GM12878 (cell line): ENCODE measurements at places on chromosomes 4 and X. TPM values are rescaled to one million over a fixed set of nuclear protein-coding genes. Genes with fewer than 3 reads are reported as not detected.

GRCh38 chrX:101062176-101062575 is 10.3 kb upstream of the TRMT2B start:
- no peak overlapping the region for H3K4me3 ChIP-seq
- DNase-seq: no peak
- H3K27me3 ChIP-seq: no peaks in the 10 kb centered on the region
- H3K27ac ChIP-seq: no peak overlapping the region
- no peaks in the 10 kb centered on the region for H3K4me1 ChIP-seq

- no peak overlapping the region for H3K4me3 ChIP-seq
- H3K36me3 ChIP-seq: no peaks in the 10 kb centered on the region
- no peak for DNase-seq
- no peaks in the 10 kb centered on the region for H3K4me1 ChIP-seq
- H3K27ac ChIP-seq: no peak overlapping the region
- peaks cover 3% of the 10 kb centered on the region for H3K27me3 ChIP-seq
Observed at GRCh38 chr4:7287918-7288280, 95.6 kb downstream of the SORCS2 start.

GRCh38 chrX:14718403-14718802 is 154.5 kb downstream of the FANCB start:
- DNase-seq: no peak
- no peaks in the 10 kb centered on the region for H3K36me3 ChIP-seq
- no peak overlapping the region for H3K4me3 ChIP-seq
- no peaks in the 10 kb centered on the region for H3K27me3 ChIP-seq
- H3K27ac ChIP-seq: no peak overlapping the region
- no peaks in the 10 kb centered on the region for H3K4me1 ChIP-seq

- H3K27ac ChIP-seq: no peak overlapping the region
- no peaks in the 10 kb centered on the region for H3K36me3 ChIP-seq
- H3K4me3 ChIP-seq: no peak overlapping the region
- no peak for DNase-seq
Observed at GRCh38 chr4:148847544-148848255, 405.5 kb upstream of the NR3C2 start.

- H3K4me3 ChIP-seq: no peak overlapping the region
- H3K36me3 ChIP-seq: no peaks in the 10 kb centered on the region
- no peak for DNase-seq
- H3K4me1 ChIP-seq: no peaks in the 10 kb centered on the region
Observed at GRCh38 chr4:83599183-83599582, 63.3 kb downstream of the GPAT3 start.

DNA sequence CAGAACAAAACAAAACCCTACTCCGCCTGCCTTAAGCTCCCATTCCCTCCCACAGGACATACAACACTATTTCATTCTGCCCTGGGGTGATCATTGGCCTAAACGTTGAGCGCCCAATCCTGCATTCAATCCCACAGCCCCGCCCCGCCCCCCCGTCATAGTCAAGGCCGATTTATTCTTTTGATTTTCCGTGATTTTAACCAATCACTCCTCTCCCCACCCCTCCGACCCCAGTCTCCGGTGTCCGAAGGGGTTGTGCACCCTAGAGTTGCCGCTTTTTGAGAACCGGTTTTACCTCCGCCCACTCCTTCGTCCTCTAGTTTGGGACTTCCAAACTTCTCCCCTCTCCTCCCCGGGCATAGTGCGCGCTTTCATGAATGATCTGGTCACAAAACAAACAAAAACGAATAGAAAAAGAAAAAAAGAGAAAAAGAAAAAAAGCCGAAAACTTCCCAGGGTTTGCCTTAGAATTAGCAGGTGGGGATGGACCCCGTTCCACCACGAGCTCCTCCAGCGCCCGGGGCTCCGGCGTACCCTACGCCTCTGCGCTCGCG is 446 bp upstream of the UBE2A start:
- H3K4me1 ChIP-seq: no peaks in the 10 kb centered on the region; the same call in 1 of the 2 replicates
- peak overlapping the region; percentile 55 for H3K27ac ChIP-seq
- DNase-seq: no peak

DNA sequence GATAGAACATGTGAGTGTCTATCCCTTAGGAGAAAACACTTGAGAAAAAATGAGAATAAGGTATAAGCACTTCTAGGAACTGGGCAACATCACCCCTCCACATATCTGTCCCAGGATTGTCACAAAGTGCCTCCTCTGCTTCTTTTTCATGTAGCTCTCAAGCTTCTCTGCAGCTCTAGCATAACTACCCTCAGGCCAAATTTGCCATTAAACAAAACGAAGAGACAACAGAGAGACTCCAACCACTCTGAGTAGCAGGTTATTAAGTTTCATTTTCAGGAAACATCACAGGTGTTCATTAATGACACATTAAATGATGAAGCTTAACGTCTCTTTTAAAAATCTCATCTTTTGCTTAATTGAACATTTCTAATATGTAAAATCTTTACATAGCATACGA is 580.0 kb downstream of the GALNTL6 start:
- no peak overlapping the region for H3K27ac ChIP-seq
- H3K4me3 ChIP-seq: no peak overlapping the region
- H3K4me1 ChIP-seq: no peaks in the 10 kb centered on the region
- DNase-seq: no peak
- H3K36me3 ChIP-seq: no peaks in the 10 kb centered on the region

GRCh38 chr4:189081826-189082225 is 858.8 kb upstream of the FRG1 start:
- no peaks in the 10 kb centered on the region for H3K27me3 ChIP-seq
- no peaks in the 10 kb centered on the region for H3K36me3 ChIP-seq
- H3K4me3 ChIP-seq: no peak overlapping the region
- DNase-seq: no peak

DNA sequence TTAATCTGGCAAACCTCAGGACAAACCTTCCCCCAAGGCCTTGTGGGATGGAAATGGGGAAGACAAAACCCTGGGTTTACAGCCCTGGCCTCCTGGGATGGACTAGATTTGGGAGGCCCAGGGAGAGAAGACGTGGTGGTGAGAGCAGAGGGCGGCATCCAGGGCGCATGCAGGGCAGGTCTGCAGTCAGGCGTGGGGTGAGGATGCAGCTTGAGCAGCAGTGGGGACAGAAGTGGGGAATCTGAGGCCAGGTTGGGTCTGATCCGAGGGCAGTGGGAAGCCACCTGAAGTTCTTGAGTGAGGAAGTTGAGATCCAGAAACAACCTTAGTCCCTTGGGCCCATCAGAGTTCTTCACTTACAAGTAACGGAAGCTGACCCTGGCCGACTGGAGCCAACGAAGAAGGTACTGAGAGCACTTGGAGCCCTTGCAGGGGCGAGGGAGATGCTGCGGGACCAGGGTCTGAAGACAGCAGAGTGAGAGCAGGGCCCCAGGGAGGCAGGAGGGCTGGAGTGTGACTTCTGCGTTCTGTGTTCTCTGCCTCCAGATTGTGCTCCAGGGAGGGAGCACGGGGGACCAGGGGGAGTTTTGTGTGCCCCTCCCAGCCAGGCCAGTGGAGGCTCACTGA is 42.0 kb upstream of the GPR78 start:
- no peak overlapping the region for H3K27ac ChIP-seq
- H3K4me3 ChIP-seq: no peak overlapping the region
- no peak for DNase-seq
- H3K27me3 ChIP-seq: no peaks in the 10 kb centered on the region
- peaks cover 40% of the 10 kb centered on the region for H3K4me1 ChIP-seq
- H3K36me3 ChIP-seq: no peaks in the 10 kb centered on the region

DNA sequence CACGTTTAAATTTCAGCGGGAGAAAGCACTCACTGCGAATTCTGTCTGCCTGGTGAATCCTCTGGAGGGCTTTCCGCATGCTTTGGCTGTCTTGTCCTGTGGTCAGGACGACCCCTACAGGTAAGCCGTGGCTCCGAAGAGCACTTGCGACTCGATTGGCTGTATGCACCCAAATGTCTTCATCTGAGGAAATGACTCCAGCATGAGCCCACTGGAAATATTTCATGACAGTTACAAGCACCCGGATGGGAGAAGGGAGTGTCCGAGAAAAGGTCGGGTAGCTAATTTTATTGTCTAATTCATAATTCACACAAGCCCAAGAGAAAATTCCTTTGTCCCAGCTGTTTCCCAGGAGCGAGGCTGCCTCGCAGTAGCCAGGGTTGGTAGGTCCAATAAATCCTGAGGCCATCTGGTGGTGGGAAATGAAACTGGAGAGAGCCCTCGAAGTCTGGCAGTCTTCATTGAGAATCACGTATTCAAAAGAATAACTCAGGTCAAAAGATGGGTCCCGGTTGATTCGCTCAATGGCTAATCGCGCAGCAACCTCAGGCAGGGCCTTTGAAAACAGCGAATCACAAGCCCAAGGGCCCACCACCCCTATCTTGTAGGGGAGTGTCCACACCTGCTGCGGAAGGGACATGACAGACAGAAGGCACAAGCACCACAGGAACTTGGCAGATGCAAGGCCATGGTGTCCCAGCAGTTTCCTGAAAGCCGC is 6.6 kb downstream of the GUCY2F start:
- H3K4me1 ChIP-seq: no peaks in the 10 kb centered on the region
- no peak overlapping the region for H3K27ac ChIP-seq
- H3K36me3 ChIP-seq: no peaks in the 10 kb centered on the region
- DNase-seq: no peak
- H3K27me3 ChIP-seq: no peaks in the 10 kb centered on the region; the same call in 1 of the 2 replicates
- no peak overlapping the region for H3K4me3 ChIP-seq

GRCh38 chrX:135490979-135491514 is 29.4 kb upstream of the INTS6L start:
- H3K4me3 ChIP-seq: no peak overlapping the region
- H3K4me1 ChIP-seq: peaks cover 9% of the 10 kb centered on the region
- H3K36me3 ChIP-seq: no peaks in the 10 kb centered on the region
- no peak for DNase-seq

DNA sequence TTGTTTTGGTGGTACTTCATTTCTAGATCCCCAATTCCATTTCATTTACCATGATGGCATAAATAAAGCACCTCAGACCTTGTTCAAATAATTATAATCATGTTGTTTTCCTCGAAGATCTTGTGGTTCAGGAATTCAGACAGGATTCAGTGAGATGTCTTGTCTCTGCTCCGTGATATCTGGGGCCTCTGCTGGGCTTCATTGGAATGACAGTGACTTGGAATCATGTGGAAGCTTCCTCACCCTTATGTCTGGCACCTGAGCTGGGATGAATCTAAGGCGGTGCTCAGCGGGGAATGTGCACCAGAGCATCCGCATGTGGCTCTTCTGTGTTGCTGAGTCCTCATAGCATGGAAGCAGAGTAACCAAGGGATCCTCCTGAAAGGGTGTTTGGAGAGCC is 132.2 kb downstream of the VEGFC start:
- no peaks in the 10 kb centered on the region for H3K4me1 ChIP-seq
- H3K4me3 ChIP-seq: no peak overlapping the region
- H3K36me3 ChIP-seq: no peaks in the 10 kb centered on the region

DNA sequence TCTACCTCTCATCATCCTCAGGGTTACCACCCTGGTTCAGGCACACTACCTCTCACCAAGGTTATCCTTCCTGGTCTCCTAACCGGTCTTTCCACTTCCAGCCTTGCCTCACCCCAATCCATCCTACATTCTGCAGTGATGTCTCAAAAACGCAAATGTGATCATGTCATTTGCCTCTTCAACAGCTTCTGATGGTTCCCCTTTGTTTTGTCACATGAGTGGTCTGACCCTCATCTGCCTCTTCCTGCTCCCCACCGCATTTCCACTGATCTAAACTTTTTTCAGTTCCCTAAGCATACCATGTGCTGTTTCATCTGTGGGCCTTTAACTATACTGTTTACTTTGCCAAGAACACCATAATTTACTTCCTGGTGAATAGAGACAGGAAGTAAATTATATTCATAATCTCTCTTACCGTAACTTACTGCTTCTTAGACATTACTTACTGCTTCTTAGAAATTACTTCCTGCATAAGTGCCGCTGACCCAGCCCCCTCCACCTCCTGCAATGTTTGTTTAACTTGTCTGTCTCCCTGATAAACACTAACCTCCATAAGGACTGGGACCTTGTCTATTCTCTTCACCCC is 27.1 kb upstream of the NSUN7 start:
- H3K4me3 ChIP-seq: no peak overlapping the region
- H3K4me1 ChIP-seq: peaks cover 26% of the 10 kb centered on the region
- H3K27me3 ChIP-seq: no peaks in the 10 kb centered on the region
- peak overlapping the region; percentile 43; the same call in 1 of the 2 replicates for H3K27ac ChIP-seq
- peak; percentile 66 for DNase-seq

DNA sequence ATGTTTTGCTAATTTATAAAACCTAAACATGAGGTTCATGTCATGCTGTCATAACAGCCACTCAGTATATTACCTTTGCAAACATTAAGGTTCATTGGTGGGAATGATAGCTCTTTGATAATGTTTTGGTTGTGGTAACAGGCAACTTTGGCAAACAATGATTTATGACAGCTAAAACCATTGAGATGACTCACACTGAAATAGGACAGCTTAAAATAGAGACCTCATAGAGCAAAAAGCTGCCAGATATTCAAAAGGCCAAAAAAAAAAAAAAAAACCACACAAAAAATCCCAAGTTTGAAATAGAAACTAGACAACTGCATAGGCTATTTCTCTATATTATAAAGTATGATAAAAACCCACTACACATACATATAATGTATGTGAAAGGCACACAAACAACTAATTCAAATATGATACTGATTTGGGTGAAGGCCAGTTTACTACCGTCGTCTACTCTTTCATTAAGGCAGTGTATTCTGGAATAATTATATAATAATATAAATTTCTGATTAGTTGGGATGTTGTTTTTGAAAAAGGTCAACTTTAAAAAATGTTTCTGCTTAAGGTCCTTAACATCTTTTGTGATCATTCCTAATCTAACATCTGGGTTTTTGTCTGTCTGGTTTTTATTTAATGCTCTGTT is 646.0 kb upstream of the PITX2 start:
- H3K27ac ChIP-seq: no peak overlapping the region
- no peak overlapping the region for H3K4me3 ChIP-seq
- no peaks in the 10 kb centered on the region for H3K4me1 ChIP-seq
- peak; percentile 35 for DNase-seq
- no peaks in the 10 kb centered on the region for H3K36me3 ChIP-seq
- no peaks in the 10 kb centered on the region for H3K27me3 ChIP-seq

DNA sequence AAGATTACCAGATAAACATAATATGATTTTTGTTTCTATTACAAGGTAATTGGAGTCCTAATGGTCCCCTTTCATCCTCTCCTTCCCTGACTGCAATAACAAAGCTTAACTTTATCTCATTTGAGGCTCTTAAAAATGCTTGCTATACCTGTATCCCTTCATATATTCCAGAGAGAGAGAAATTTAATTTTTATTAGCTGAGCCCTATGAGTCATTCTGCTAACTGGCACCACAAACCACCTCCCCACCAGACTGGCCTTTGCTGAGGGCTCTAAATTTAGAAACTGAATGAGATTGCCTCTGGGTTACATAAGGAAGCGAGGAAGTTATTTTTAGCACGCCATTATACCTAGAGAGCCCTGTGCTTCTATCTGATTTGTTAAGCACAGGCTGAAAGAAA is 27.4 kb downstream of the CBLL2 start:
- H3K36me3 ChIP-seq: no peaks in the 10 kb centered on the region
- no peaks in the 10 kb centered on the region for H3K4me1 ChIP-seq
- no peak overlapping the region for H3K27ac ChIP-seq
- no peak for DNase-seq

MBNL3 gene
- total RNA-seq: 32.7 and 33.1 TPM in 2 replicates

FAM47A gene
- not detected in 2 replicates for total RNA-seq

ADRA2C gene
- 0.11 and 0.15 TPM in 2 replicates for total RNA-seq

KCND1 gene
- 0.61 and 0.97 TPM in 2 replicates for total RNA-seq

TEX11 gene
- not detected in 2 replicates for total RNA-seq

GLUD2 gene
- total RNA-seq: 0.10 and 0.13 TPM in 2 replicates
